ENCODE measurements at places on chromosomes 12 and 14.

GRCh38 chr12:25690996-25691864, 138.1 kb upstream of the LMNTD1 start:
- no peak for DNase-seq

GRCh38 chr12:67594888-67595287, 53.7 kb upstream of the DYRK2 start:
- DNase-seq = no peak

GRCh38 chr14:105397350-105397931, 897 bp upstream of the TEX22 start:
- DNase-seq = no peak

DNA sequence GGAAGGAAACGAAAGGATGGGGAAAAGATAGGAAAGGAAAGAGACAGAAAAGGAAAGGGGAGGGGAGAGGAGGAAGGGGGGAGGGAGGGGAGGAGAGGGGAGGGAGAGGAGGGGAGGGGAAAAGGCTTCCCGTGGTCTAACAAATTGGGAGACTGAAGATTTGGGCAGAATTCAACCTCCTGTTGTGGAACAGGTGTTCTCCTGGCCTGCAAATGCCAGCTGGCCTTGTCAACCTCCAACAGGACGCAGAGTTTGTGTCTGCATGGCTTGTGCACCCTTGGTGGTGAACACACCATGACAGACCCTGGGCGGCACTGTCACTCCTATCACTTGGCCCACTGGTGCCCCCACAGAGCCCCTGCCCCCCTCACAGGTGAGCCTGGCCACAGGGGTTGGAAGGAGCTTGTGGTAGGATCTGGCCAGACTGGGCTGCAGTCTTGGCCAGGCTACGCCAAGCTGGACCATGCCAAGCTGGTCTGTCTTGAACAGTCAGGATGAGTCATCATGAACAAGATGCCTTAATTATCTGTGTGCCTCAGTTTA, 321.6 kb downstream of the BCL11B start:
- DNase-seq = no peak

- no peak for DNase-seq
Measured at GRCh38 chr14:50985859-50986331, 41.6 kb upstream of the PYGL start.

DNA sequence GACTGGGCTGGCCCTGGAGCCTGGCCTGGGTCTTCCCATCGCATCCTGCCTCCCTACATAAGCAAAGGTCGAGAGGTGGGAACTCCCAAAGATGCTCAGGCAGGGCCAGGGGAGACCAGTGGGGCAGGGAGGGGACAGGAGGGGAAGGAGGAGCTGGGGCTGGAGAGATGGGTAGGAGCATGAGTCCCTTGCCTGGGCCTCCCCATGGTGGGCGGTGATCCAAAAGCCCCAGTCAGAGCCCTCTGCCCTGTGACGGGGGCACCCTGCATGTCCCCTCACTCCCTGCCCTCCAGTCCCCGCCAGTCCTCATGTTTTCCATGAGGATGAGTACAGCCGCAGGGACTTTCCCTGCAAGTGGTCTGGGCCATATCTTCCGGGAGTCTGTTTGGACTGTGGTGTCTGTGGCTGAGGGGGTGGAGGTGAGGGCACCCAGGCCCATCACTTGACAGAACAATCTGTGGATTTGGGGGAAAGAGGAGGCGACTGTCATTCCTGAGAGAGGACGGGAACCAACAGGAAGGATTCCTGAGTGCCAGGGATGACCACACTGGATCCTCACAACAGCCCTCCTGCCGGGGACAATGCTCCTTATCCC, 9.3 kb downstream of the BDKRB2 start:
- DNase-seq = no peak

DNA sequence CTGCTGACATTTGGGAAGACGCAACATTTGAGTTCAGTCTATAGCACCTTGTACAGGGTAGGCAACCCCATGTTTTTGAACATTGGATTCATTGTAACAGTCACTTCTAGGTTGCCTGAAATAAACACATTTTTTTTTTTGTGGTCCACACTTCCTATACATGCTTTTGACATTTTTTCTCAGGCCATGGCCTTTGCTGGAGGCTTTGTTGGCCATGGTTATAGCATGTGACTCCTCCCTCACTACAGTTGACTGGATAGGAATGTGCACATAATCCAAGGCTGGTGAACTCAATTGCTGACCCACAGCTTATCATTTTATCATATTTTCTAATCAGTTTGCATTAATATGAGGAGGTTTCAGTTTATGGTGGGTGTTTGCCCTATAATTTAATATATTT, 60.6 kb downstream of the TMEM117 start:
- no peak for DNase-seq

GRCh38 chr14:68394118-68394763, 398.6 kb downstream of the ZFP36L1 start:
- no peak for DNase-seq

- peak; percentile 7 for DNase-seq
Measured at GRCh38 chr14:30808576-30808975, 65.8 kb upstream of the COCH start.

GRCh38 chr14:52299692-52300278, 14.3 kb upstream of the PTGER2 start:
- DNase-seq = peak; percentile 49

- DNase-seq = no peak
Measured at GRCh38 chr12:87119713-87120112, 863.5 kb upstream of the MGAT4C start.

DNA sequence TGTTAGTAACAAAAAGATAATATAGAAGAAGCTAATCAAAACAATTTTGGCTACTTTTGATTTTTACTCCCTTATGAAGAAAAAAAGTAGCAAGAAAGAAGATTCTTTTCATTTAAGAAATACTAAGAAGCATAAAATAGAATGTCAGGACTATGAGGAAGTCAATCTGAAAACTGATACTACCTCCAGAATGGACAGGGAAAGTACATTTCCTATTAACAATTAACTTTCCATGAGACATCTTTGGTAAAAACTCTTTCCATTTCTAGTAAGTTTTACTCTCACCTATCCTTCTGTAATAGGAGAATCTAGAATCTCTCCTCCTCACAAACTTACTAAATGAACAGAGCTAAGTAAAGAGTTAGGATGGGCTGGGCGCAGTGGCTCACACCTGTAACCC, 51.3 kb upstream of the NPFF start:
- no peak for DNase-seq
